Activated T-cell treated with anti-CD3 and anti-CD28 coated beads, Interleukin-2, amount 50 U/mL, for 72 hours (primary cell): ENCODE measurements at places on chromosomes 7 and 10.

DNA sequence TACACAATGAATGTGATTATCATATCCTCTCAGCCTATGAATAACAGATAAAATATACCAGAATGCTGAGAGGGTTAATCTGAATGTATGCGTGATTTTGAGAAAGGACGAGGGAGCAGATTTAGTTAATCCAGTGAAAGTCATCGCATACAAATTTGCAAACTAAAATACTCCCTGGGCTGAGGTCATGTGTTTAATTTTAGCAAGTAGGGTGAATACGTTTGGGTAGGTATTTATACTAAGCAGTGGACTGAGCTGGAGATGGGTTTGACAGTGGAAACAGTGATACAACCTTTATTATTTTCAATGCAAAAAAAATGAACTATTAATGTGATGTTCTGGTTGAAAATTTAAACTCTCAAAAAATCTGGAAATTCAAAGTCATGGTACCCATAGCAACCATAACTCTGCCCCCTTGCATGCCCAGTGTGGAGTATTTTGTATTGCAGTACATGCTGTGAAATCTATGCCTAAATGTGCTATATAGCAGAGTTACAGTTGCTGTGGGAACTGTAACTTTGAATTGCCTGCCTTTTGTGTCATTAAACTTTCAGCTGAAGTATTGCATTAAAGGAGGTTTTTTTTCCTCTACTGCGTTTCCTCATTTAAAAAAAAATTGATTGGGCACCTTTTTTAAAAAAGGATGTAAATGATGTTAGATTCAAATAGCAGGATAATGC is 9.5 kb upstream of the ARID5B start:
- no peak for DNase-seq
- peaks cover 31% of the 10 kb centered on the region for H3K4me1 ChIP-seq
- no peaks in the 10 kb centered on the region for H3K36me3 ChIP-seq
- H3K27me3 ChIP-seq, result no peaks in the 10 kb centered on the region
- no peak overlapping the region for H3K4me3 ChIP-seq
- no peak overlapping the region for H3K27ac ChIP-seq

DNA sequence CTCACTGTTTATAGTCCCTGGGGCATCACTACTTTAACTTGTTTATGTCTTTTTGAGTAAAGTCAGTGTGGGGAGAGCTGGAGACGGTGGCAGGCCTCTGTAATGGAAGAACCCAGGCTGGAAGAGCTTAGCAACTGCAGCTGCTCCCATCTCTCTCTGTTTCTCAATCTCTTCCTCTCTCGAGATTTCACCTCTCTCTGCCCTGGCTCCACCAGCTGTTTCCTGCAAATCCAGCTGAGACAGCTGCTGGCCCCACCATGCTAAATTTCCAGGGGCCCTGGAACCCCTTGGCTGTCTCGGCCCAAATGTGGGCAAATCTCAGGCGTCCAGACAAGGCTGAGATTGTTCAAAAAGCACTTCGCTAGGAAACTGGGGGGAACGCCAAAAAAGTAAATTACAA is 25.8 kb upstream of the SLF2 start:
- no peaks in the 10 kb centered on the region for H3K36me3 ChIP-seq
- H3K27ac ChIP-seq, result no peak overlapping the region
- DNase-seq, result no peak
- H3K27me3 ChIP-seq, result peaks cover 30% of the 10 kb centered on the region

DNA sequence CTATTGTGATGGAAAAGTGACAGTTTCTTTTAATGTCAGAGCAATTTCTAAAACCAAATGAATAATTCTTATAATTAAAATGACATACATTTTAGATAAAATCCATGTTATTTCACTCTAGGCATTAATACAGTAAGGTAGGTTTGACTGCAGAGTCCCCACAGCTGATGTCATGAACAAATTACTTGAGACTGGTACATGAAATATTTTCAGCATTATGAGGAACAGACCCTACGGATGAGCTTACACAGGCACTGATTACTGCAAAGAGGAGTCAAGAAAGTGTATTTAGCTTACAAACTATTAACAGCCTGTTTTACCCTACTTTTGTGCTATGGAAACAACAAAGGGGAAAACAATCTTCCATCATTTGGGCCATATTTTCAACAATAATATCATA is 8.9 kb downstream of the COL1A2 start:
- H3K36me3 ChIP-seq, result no peaks in the 10 kb centered on the region
- H3K27me3 ChIP-seq, result peaks cover 11% of the 10 kb centered on the region
- no peak overlapping the region for H3K4me3 ChIP-seq
- no peaks in the 10 kb centered on the region for H3K4me1 ChIP-seq
- H3K27ac ChIP-seq, result no peak overlapping the region
- no peak for DNase-seq

GRCh38 chr7:30674876-30675275 is 7.4 kb downstream of the CRHR2 start:
- H3K27ac ChIP-seq, result no peak overlapping the region
- H3K27me3 ChIP-seq, result peaks cover 29% of the 10 kb centered on the region
- H3K4me3 ChIP-seq, result no peak overlapping the region
- H3K36me3 ChIP-seq, result no peaks in the 10 kb centered on the region

DNA sequence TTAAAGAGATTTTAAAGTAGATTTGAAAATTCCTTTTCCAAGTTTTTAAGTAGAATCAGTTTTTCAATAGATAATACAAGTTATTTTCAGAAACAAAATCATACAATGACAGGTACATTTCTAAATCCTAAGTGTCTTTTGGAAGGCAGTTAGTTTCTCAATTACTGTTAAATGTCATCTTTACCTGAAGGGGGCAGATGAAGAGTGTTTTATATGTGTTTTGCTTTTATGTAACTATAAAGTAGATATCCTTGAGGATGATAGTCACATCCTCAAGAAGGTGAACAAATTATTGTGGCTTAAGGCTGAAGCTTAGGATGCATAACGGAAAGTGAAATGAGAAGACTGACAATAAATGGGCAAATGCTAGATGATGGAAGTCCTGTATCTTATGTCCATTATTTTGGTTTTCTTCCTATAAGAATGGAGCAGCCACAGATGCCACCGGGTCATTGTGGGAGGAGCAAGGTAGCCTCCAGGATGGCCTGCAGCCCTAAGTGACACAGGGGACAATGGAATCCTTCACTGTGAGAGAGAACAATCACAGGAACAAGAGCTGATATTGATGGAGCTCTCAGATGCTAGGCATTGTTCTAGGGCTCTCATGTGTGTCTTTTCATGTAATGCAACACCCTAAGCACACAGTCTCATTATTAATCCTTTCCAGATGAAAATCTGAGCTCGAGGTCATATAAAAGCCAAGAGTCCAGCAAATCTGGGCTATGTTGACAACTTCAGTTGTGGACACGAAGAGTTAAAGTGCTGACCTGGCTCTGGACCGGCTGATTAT is 14.1 kb upstream of the MKX start:
- no peaks in the 10 kb centered on the region for H3K4me1 ChIP-seq
- no peak overlapping the region for H3K27ac ChIP-seq
- peaks cover 30% of the 10 kb centered on the region for H3K27me3 ChIP-seq
- DNase-seq, result no peak
- H3K4me3 ChIP-seq, result no peak overlapping the region
